ENCODE measurements at places on chromosomes 13 and 19. TPM values are rescaled to one million over a fixed set of nuclear protein-coding genes. Genes with fewer than 3 reads are reported as not detected.

RNF17 gene
- not detected for total RNA-seq

SLITRK5 gene
- total RNA-seq, result 7.3 TPM

THSD1 gene
- total RNA-seq, result 24.5 TPM

STOML3 gene
- total RNA-seq, result 0.10 TPM

PRR12 gene
- 9.4 TPM for total RNA-seq

Data from tongue (tissue), 3 donors.